ENCODE measurements at places on chromosomes 7 and 10. TPM values are rescaled to one million over a fixed set of nuclear protein-coding genes. Genes with fewer than 3 reads are reported as not detected.

DNA sequence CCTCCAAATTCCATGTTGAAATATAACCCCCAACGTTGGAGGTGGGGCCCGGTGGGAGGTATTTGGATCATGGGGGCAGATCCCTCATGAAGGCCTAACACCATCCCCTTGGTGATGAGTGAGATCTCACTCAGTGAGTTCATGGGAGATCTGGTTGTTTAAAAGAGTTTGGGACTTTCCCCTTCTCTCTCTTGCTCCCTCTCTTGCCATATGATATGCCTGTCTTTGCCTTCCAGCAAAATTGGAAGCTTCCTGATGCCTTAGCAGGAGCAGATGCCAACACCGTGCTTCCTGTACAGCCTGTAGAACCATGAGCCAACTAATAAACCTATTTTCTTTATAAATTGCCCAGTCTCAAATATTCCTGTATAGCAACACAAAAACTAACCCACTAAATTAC, 55.7 kb upstream of the CDK1 start:
- no peaks in the 10 kb centered on the region for H3K27me3 ChIP-seq
- peaks cover 10% of the 10 kb centered on the region for H3K4me1 ChIP-seq
- no peak overlapping the region for H3K27ac ChIP-seq
- DNase-seq = no peak
- peaks cover 2% of the 10 kb centered on the region for H3K36me3 ChIP-seq

DNA sequence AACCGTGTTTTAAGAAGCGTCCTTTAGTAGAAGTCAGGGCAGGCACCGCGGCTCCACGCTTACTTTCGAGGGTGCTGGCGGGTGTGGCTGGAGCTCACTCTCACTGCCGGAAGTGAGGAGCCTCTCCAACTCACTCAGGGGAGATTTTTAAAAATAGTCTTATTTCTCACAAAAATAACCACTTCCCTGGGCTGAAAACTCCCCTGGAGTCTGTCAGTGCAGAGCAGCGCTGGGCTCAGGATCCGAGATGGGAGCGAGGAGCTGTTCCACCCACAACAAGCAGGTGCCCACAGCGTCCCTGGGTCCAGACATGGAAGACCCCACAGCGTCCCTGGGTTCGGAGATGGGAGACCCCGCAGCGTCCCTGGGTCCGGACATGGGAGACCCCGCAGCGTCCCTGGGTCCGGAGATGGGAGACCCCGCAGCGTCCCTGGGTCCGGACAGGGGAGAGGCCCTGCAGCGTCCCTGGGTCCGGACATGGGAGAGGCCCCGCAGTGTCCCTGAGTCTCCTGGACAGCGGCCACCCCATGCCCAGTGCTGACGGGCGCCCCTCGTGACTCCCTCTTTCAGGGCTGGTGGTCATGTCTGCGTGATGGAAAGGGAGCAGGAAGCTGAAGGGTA, 51.2 kb downstream of the VIPR2 start:
- H3K27me3 ChIP-seq = no peaks in the 10 kb centered on the region
- no peak overlapping the region for H3K4me3 ChIP-seq
- no peaks in the 10 kb centered on the region for H3K36me3 ChIP-seq
- no peak overlapping the region for H3K27ac ChIP-seq
- H3K4me1 ChIP-seq = no peaks in the 10 kb centered on the region

- H3K27ac ChIP-seq = no peak overlapping the region
- peaks cover 4% of the 10 kb centered on the region for H3K4me1 ChIP-seq
- no peak for DNase-seq
- H3K36me3 ChIP-seq = no peaks in the 10 kb centered on the region
Measured at GRCh38 chr10:3813986-3814837, 29.2 kb upstream of the KLF6 start.

Gene ANKRD61
- total RNA-seq = not detected

DNA sequence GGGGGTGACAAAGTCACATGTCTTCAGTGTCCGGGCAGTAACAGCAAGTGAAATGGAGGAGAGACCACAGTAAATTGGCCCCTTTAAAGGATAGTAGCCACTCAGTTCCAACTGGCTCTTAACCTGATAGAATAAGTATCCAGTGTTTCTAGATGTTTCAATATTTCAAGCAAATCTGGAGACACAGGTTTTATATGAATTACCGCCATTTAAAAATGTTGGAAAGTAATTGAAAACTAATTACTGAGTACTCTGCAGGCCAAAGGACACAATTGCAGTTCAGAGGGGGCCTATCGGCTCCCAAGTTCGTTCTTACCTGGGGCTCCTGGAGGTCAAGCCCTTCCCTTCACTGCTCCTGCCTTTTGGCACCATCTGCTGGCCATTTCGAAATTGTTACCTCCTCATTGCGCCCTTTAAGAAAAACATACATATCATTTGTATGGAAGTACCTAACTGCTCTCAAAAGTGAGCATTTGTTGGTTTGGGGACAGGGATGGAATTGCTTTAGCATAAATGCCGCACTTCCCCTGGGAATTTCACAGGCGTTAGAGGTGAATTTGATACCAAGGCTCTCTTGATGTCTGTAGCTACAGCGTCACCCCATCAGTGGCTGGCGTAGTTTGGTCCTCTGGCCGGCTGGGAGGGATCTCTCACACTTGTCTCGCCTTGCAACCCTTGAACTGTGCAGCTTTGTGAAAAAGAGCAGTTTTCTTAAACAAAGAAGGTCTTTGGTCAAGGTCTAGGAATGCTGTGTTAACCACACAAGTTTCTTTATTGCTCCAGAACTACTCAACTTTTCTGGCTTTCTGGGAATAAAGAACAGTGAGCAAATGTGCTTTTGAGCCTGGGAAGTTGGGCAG, 220.0 kb downstream of the ARHGAP21 start:
- H3K4me1 ChIP-seq = peaks cover 8% of the 10 kb centered on the region
- peak; percentile 74 for DNase-seq
- H3K36me3 ChIP-seq = peaks cover 14% of the 10 kb centered on the region
- H3K27me3 ChIP-seq = no peaks in the 10 kb centered on the region
- H3K27ac ChIP-seq = peak overlapping the region; percentile 44
- no peak overlapping the region for H3K4me3 ChIP-seq

DNA sequence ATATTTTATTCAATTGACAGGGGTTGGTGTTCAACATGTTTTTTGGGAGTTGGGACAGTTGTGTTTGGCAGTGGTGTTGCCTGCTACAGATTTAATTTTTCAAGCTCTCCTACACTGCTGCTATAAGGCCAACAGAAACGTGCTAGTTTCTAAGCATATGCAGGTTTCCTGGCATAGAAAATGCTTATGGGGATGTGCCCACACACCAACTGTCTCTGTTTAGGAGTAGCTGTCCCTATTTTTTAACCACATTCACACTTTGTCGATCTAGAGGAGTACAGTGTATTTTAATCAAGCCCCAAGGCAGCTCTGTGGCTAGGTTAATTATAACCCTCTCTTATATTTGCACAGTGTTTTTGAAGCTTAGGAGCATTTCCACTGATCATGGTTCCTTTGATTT, 28.6 kb downstream of the TMEM178B start:
- H3K36me3 ChIP-seq = no peaks in the 10 kb centered on the region
- no peaks in the 10 kb centered on the region for H3K27me3 ChIP-seq
- H3K4me3 ChIP-seq = no peak overlapping the region
- H3K4me1 ChIP-seq = peaks cover 32% of the 10 kb centered on the region
- no peak overlapping the region for H3K27ac ChIP-seq
- no peak for DNase-seq

GRCh38 chr10:59283456-59284091, 78.8 kb downstream of the FAM13C start:
- H3K4me3 ChIP-seq = no peak overlapping the region
- H3K36me3 ChIP-seq = no peaks in the 10 kb centered on the region
- no peak for DNase-seq
- no peaks in the 10 kb centered on the region for H3K27me3 ChIP-seq

DNA sequence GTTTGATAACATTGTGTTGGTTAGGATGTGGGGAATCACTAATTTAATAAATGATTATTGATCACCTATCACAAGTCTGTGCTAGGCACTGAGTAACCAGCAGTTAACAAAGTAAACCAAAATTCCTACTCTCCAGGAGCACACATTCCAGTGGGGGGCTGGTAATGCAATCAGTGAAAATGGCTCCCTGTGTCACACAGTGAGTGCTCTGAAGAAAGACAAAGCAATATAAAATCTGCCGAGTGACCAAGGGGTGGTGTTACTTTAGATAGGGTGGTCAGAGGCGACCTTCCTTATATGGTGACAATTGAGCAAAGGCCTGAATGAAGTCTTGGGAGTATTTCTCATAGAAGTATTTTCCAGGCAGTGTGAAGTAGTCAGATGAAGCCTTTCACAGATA, 13.6 kb upstream of the SMC3 start:
- H3K27ac ChIP-seq = peak overlapping the region; percentile 50
- H3K4me3 ChIP-seq = no peak overlapping the region

GRCh38 chr7:96414931-96415292, 93.0 kb upstream of the SLC25A13 start:
- peak; percentile 52 for DNase-seq
- H3K4me3 ChIP-seq = no peak overlapping the region
- H3K36me3 ChIP-seq = no peaks in the 10 kb centered on the region

Gene HERC4
- 41.3 TPM for total RNA-seq

DNA sequence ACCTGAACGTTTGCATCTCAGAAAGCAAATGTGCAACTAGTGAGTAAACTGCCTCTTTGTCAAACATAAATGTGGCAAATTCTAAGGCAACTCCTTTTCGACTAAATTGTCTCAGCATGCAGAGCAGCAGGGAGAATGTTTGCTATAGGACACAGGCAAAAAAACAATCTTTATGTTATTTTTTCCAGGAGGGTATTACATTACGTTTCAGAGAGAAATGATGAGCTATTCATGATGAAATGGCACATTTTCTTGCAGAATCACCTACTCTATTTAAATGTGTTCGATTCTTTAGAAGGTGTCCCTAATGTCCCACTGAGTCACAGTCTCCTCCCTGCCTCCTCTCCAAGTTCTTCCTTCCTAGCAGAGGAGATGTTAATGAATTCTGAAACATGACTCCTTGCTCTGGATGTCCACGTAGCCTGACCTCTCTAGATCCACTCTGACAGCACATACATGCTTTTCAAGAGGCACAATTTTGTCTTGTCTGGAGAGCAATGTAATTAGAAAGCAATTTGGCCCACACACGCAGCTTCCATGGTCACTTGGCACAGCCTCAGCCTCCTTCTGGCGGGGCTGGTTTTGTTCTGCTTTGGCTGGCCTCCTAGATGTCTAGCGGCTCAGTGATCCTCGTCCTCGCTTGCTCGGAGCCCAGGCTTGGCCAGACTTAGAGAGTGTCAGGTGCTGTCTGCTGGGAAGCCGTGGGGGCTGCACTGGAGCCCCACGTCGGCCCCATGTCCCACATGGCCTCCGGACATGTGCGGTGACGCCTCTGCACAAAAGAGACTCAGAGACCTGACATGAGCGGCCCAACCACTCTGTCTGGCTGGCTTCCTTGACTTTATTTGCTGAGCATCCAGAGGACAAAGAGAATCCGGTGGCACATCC, 125.7 kb upstream of the ZNF438 start:
- H3K4me3 ChIP-seq = no peak overlapping the region
- peak overlapping the region; percentile 52 for H3K27ac ChIP-seq
- peaks cover 9% of the 10 kb centered on the region for H3K36me3 ChIP-seq
- H3K27me3 ChIP-seq = no peaks in the 10 kb centered on the region
- H3K4me1 ChIP-seq = peaks cover 22% of the 10 kb centered on the region

- no peaks in the 10 kb centered on the region for H3K27me3 ChIP-seq
- H3K27ac ChIP-seq = no peak overlapping the region
- DNase-seq = no peak
- H3K36me3 ChIP-seq = no peaks in the 10 kb centered on the region
Measured at GRCh38 chr10:78992333-78992732, 76.4 kb upstream of the ZMIZ1 start.

- H3K4me3 ChIP-seq = no peak overlapping the region
- no peak overlapping the region for H3K27ac ChIP-seq
- peaks cover 57% of the 10 kb centered on the region for H3K4me1 ChIP-seq
- DNase-seq = no peak
- no peaks in the 10 kb centered on the region for H3K27me3 ChIP-seq
Measured at GRCh38 chr10:88343761-88344484, 239.2 kb downstream of the RNLS start.

DNA sequence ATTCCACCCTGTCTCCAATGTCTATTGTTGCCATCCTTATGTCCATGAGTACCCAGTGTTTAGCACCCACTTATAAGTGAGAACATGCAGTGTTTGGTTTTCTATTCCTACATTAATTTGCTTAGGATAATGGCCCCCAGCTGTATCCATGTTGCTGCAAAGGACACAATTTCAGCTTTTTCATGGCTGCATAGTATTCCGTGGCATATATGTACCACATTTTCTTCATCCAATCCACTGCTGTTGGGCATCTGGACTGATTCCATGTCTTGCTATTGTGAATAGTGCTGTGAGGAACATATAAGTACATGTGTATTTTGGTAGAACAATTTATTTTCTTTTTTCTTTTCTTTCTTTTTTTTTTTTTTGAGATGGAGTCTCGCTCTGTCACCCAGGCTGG, 68.2 kb downstream of the TMEM178B start:
- H3K36me3 ChIP-seq = peaks cover 6% of the 10 kb centered on the region
- H3K27ac ChIP-seq = no peak overlapping the region
- DNase-seq = no peak
- H3K4me1 ChIP-seq = peaks cover 17% of the 10 kb centered on the region

Gene ASIC3
- total RNA-seq = 5.5 TPM

DNA sequence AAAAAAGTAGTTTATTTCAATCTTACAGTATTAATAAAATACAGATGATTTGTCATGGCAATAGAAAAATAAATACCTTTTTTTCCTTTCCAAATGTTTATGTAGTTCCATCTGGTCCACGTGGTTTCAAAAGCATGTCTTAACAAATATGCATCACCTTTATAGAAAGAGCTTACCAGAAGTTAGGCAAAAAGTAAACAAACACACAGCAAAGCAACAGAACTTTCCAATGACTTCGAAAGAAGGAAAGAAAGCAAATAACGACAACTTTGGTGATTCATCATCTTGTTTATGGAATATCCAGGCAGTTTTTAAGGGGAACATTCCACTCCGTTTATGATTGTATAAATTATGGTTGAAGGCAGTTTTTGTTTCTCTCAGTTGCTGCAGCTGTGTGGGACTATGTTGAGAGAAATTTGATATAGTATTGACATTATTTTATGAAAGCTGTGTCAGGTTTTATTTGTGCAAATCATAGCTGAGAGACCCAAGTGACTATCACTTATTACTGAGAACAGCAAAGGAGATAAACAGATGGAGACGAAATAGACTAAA, 203.1 kb downstream of the CDC14C start:
- DNase-seq = no peak
- no peak overlapping the region for H3K4me3 ChIP-seq
- no peak overlapping the region for H3K27ac ChIP-seq
- peaks cover 13% of the 10 kb centered on the region for H3K36me3 ChIP-seq
- peaks cover 28% of the 10 kb centered on the region for H3K4me1 ChIP-seq

GRCh38 chr10:13633689-13634088, 46.9 kb downstream of the PRPF18 start:
- H3K27me3 ChIP-seq = no peaks in the 10 kb centered on the region

GRCh38 chr7:91541641-91542040, 277.4 kb downstream of the FZD1 start:
- DNase-seq = no peak
- no peaks in the 10 kb centered on the region for H3K27me3 ChIP-seq
- no peak overlapping the region for H3K27ac ChIP-seq
- H3K36me3 ChIP-seq = no peaks in the 10 kb centered on the region
- H3K4me3 ChIP-seq = no peak overlapping the region

Gene AGBL3
- total RNA-seq = 1.6 TPM

Data from WTC11 (cell line).